ENCODE measurements at places on chromosomes 2 and 18. TPM values are rescaled to one million over a fixed set of nuclear protein-coding genes. Genes with fewer than 3 reads are reported as not detected.

- DNase-seq, result no peak
Measured at GRCh38 chr2:53544871-53545558, 222.6 kb upstream of the CHAC2 start.

DNA sequence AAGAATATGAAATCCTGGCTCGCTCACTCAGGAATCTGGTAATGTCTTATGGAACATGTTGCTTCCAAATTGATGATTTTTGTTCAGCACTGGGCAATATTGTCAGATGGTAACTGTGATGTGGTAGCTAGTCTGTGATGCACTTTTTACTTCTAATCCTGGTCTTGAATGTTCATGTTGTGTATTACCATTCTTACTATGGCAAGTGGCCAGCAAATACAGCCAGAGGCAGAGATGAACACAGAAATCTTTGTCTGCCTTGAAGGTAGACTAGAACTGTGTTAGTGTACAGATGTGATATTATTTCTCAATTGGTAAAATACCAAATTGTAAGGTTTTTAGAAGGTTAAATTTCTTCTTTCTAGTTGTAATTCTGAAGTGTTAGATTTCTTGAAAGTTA, 83.3 kb downstream of the UBE2E3 start:
- DNase-seq, result no peak

GRCh38 chr2:193584522-193584938, 1389.8 kb upstream of the TMEFF2 start:
- DNase-seq, result peak; percentile 44

GRCh38 chr2:164014068-164014731, 278.4 kb upstream of the FIGN start:
- no peak for DNase-seq

DNA sequence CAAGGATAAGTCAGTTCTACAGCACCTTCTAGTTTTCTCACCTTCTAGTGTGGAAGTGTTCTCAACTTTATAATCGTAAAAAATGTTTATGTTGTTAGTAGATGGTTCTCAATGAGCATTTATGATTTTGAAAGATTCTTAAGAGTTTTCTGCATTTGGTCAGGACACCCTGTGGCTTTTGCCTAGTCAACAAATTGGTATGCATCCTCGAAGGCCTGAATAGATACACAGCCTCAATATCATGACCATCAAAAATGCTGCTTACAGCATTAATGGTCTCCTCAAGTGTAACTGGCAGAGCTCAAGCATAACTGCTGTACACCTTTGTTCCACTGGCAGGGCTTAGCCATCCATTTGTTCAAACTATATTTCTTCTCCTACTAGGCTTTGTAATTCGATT, 96.7 kb downstream of the CRACDL start:
- no peak for DNase-seq

DNA sequence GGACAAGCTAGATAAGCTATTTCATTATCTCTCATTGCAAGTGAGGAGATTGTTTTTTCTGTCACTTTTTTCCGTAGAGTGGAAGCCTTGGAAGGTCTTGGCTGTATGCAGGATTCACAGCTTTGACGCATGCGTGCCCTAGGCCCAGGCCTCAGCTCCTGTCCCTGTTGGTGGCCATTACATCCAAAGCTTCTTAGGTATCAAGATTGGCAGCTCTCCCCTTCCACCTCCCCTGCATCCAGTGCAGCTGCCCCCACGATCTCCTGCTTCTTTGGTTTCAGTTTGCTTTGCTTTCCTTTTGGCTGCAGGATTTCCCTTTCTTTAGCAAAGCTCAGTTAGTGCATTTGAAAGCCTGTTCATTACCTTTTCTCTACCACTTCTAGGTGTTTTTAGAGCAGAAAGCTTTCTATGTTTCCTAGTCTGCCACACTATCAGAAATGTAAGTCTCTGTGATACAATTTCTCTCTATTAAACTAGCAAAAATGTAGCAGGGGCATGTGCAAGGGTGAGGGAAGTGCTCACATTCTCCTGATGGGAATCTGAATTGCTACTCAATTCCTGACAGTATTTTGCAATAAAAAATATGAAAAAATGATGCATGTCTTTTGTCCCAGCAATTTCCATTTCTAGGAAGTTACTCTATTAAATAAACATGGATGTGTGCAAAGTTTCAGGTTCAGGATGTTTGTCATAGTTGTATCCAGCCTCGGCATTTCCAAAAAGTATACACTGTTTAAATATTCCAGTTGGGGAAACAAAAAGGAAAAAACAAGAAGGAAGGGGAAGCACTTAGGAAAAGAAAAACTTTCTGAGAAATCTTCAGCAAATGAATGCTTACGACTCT, 91.2 kb downstream of the LIPG start:
- DNase-seq, result no peak

DNA sequence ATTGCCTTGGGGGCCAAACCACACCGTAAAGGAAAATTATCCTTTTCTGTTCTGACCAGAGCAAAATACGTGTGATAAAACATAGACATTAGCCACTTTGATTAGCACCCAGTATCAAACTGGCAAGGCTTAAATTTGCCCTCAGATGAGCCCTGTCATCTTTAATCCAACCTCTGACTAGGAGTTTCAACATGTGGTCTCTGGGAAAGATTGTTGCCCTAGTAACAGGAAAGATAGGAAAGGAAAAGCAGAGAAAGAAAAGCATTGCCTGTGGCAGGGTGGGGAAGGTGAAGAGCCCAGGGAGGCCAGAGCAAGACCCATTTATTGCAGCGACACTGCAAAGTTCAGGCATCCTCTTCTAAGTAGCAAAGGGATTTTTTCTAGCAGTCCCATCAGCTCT, 181.5 kb upstream of the SCN7A start:
- no peak for DNase-seq

DNA sequence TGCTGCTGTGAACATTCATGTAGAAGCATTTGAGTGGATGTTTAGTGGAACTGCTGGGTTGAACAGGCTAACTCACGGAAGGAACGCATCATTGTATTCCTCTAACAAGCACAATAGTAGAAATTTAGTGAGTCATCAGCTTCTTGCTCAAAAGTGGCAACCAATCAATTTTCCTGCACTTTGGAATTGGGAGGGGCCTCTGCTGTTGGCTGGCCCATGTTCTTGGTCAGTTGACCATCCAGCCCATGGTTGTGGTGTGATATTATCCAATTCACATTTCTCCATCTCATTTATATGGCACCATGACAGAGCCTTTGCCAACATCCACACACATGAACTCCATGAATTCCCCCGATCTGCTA, 95.0 kb downstream of the TNFRSF11A start:
- DNase-seq, result peak; percentile 91

DNA sequence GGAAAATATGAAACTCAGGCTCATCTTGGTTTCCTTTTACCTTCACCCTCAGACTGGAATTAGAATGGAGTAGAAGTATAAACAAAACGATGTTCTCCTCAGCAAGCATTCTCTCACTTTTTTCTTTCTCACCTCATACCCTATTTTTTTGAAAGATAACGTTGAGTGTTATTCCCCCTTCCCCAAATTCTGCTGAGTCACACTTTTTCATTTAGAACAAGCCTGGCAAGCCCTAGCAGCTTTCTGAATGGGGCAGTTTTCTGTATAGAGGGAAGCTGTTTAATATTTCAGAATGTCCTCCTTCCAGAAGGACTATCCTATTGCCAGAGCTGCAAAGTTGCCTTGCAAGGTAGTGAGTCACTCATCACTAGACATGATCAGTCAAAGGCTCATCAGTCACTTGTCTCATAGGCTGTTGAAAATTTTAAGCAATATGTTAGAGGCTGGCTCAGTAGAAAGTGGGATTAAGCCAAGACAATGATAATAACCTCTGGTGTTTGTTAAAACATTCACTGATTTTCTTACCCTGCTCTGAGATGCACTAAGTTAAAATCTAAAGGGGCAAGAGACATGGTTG, 416.1 kb downstream of the RNF144A start:
- DNase-seq, result no peak

- no peak for DNase-seq
Measured at GRCh38 chr18:23263551-23264235, 128.4 kb downstream of the CABLES1 start.

GRCh38 chr2:131035826-131036231, 57.4 kb downstream of the FAM168B start:
- DNase-seq, result no peak

GRCh38 chr2:60947056-60947455, 65.7 kb downstream of the REL start:
- DNase-seq, result no peak

- no peak for DNase-seq
Measured at GRCh38 chr2:196275646-196276352, 104.4 kb upstream of the STK17B start.

GRCh38 chr2:44205169-44205568, 36.5 kb downstream of the PPM1B start:
- no peak for DNase-seq

DNA sequence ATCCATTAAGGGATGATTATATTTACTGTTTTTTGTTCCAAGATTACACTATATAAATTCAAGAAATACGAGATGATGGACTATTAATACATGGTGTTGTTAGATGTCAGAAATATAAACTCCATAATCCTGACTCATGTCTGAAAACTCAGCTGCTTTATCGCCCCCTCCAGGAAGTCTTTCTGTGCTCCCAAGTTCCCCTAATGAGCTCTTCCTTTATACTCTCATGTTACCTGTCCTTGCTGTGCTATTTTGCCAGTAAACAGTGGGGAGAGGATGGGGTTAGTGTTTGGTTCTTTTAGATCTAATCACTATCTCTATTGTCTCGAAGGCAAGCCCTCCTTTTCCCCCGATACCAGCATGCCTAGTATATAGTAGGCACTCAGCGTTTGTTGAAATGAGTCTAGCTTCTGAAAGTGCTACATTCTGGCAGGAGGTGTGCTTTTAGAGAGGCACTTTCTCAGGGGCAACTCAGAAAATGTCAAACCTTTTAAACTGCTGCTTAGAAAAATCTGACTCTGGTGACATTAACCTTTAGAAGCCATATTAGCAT, 21.4 kb upstream of the BARD1 start:
- peak; percentile 32 for DNase-seq

DNA sequence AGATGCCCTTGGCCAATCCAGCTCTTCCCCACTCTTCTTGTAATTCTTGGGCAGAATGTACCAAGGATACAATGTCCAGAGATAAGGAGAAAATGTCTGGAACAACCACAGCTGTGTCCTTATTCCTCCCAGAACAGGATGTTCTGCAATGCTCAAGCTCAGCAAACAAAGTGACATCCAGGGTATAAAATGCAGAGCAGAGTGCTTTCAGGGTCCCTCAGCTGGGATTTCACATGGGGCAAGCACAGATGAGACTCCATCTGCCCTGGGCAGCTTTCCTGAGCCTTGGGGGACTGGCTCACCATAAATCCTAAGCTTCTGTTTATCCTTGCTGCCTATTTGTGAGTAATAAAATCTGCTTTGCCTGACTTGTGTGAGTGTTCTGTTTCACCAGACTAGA, 127.4 kb downstream of the VAPA start:
- no peak for DNase-seq

Gene CMPK2
- polyA plus RNA-seq, result 9.5 TPM

Gene TFPI
- polyA plus RNA-seq, result 41.9 TPM

Gene SP5
- polyA plus RNA-seq, result 0.54 TPM

Gene SGPP2
- polyA plus RNA-seq, result 19.1 TPM

Gene DNER
- polyA plus RNA-seq, result not detected

Gene SAG
- polyA plus RNA-seq, result not detected

Gene NEU2
- not detected for polyA plus RNA-seq

Gene ST3GAL5
- polyA plus RNA-seq, result 2.0 TPM

Gene UPP2
- not detected for polyA plus RNA-seq

Gene MC2R
- polyA plus RNA-seq, result 0.46 TPM

Gene SLC19A3
- polyA plus RNA-seq, result 81.5 TPM

Gene PARD6G
- 4.3 TPM for polyA plus RNA-seq

Gene VIT
- not detected for polyA plus RNA-seq

Gene DLGAP1
- polyA plus RNA-seq, result 0.22 TPM
